ENCODE measurements at places on chromosomes 5 and 9.

DNA sequence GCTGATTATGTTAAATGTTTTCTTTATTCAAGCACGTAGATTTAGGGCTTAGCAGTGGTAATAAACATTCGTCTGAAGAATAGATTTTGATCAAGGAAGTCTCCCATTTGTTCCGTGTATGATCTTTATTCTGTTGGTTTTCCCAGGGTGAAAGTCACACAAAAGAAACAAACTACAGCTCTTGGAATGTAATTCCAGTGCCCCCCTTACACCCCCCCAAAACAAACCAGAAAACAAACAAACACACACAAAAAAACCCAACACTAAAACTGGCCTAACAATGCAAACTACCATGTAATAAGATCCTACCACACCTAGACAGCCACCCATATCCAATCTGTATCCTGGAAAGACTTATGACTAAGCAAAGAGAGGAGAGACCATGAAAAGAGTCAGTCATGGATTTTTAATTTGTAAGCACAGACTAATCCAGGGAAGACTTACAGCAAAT lies 196.2 kb upstream of the ELL2 start:
- DNase-seq = no peak

GRCh38 chr5:61293071-61293470 lies 39.0 kb upstream of the ZSWIM6 start:
- no peak for DNase-seq

DNA sequence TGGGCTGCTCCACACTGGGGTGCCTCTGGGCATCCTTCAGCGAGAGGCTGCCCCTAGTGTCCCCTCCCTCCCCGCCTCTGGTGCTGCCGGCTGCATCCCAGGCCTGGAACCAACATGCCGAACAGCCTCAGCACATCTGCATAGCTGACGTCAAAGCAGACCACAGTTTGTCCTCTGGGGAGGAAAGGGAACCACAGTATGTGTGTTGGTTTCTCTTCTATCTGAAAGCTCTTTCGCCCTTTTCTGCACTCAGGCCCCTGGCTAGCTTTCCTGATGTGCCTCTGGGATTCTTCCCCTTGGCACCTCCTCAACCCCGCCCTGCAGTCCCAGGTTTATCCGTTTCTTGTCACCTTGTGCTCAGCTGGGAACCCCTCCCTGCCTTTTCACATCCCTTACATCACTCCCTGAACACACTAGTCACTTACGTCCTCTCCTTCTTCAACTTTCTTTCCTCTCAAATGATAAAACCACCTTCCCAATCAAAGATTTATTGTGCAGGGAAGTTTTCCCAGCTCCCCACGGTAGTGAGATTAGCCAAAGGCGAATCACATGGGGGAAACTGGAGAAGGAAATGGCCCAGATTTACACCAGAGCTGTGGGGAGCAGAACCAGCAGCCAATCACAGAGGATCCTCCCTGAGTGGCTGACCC lies 35.5 kb upstream of the B4GALT1 start:
- no peak for DNase-seq

DNA sequence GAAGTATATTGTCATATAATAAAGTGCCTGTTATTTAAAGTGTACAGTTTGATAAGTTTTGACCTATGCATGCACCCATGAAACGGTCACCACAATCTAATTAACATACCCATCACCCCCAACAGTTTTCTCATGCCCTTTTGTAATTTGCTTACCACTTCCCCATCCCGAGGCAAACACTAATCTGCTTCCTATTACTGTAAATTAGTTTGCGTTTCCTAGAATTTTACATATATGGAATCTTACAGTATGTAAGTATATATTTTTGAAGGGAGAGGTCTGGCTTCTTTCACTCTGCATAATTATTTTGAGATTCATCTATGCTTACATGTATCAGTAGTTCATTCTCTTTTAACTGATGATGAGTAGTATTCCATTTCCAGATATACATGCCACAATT lies 56.5 kb downstream of the AMBP start:
- DNase-seq = no peak

GRCh38 chr5:23977997-23978396 lies 470.6 kb downstream of the PRDM9 start:
- DNase-seq = no peak

Data from activated CD4-positive, alpha-beta T cell treated with anti-CD3 and anti-CD28 coated beads for 1 hour (primary cell).